ENCODE measurements at places on chromosomes 16 and 17.

DNA sequence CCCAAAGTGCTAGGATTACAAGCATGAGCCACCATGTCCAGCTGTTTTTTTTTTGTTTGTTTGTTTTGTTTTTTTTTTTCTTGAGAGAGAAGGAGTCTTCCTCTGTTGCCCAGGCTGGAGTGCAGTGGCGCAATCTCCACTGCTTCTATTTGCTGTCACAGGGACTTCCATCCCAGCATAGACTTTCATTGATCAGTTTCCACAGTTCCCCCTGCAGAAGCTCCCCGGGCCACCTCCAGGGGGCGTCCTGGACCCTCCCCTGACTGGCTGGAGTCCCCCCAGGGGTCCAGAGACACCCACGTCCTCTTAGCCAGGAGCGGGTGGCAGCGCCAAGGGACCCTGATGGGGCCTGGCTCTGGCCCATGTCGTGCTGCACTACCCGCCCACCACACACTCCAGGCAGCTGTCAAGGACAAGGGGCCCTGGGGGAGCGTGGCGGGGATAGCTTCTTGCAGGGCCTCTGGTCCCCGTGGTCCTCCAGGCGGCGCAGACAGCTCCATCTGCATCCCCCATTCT, 3.1 kb upstream of the NPW start:
- DNase-seq, result no peak

DNA sequence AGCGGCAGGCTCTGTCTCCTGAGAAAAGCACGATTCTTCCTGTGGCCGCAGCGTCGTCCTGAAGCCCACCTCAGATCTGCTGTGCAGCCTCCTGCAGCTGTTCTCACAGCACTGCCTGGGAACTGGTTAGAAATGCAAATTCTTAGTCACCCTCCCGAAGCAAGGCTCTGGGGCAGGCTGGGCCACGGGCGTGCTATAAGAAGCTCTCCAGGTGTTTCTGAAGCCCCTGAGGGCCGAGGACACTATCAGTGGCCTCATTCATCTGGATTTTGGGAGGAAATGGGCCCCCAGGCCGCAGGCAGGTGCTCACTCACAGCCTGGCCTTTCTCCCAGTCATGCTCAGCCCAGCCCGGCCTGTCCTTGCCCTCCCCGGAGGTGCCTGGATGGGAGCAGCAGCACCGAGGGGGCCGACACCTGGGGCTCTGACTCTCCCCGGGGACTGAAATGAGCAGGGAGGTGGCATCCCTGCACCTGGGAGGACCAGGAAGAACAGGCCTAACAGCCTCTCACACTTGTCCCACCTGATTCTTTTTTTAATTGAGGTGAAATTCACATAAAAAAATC, 10.4 kb upstream of the NLRC3 start:
- DNase-seq, result no peak

GRCh38 chr17:5629128-5629527, 44.8 kb upstream of the NLRP1 start:
- DNase-seq, result no peak

DNA sequence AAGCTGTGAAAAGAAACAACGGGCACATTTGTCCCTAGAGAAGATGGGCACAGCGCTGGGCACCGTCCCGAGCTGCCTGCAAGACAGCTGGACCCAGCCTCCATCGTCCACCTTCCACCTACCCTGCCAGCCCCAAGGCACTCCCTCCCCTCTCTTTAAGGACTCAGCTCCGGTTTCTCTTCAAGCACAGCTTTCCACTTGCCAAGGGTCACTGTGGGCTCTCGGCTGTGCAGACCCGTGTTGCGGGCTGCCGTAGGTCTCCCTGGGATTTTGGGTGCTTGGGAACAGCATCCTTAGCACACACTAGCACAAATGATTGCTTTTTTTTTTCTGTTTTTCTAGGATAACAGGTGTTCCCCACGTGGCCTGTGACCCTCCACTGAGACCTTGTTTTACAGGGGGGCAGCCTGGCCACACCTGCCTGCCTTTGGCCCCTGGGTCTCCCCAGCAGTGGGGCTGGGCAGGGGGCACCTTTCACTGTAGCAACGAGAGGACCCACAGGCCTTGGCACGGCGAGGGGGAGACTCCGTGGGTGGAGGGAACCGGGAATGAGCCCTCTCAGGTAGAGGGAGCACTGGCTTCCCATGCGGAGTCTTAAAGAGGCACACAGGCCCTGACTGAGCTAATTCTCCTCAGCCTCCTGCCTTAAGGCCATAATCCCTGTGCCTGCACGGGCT, 1.4 kb downstream of the CHMP6 start:
- no peak for DNase-seq

DNA sequence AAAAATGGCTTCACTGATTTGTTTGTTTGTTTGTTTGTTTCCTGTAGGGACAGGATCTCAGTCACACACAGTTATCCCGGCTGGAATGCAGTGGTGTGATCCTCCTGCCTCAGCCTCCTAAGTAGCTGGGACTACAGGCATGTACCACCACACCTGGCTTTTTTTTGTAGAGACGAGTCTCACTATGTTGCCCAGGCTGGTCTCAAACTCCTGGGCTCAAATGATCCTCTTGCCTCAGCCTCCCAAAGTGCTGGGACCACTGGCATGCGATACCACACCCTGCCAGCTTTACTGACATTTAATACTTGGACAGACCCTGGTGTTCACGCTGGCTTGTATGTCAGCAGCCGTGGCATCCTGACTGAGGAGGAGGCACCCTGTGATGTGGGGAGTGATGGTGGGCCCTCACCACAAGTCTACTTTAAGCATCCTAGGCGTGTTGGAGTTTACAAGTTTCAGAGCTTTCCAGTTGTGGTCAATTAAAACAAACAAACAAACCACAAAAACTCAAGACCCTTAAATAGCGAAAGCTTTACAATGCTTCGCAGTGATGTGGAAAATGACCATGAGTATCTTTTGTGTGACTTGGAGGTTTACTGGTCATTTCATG, 5.1 kb downstream of the ABCA3 start:
- DNase-seq, result no peak

GRCh38 chr17:15447928-15448579, 19.4 kb downstream of the CDRT4 start:
- no peak for DNase-seq

GRCh38 chr16:85900027-85900792, 1.2 kb downstream of the IRF8 start:
- no peak for DNase-seq

DNA sequence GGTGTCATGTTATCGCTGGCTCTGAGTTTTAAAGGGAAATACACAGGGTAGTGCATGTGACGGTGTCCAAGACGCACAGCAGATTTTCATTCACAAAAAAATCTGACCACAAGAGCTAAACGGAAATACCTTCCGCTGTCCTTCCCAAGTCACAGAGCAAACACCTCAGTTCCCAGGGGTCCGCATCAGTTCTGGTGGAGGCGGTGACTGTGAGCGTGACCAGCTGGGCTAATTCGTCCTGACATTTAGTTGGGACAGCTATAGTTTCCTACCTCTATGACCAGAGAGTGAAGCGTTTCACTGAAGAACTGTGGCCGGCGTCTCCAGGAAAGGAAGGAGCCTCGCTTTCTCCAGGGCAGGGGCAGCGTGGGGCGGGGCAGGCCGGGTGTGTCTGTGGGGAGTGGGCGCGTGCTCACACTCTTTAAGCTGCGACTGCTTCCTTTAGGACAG, 10.5 kb upstream of the FASN start:
- no peak for DNase-seq

GRCh38 chr16:24138024-24138423, 118.1 kb upstream of the CACNG3 start:
- DNase-seq, result no peak

- DNase-seq, result no peak
These were observed 54.8 kb downstream of the NFAT5 start for GRCh38 chr16:69620573-69620972.

DNA sequence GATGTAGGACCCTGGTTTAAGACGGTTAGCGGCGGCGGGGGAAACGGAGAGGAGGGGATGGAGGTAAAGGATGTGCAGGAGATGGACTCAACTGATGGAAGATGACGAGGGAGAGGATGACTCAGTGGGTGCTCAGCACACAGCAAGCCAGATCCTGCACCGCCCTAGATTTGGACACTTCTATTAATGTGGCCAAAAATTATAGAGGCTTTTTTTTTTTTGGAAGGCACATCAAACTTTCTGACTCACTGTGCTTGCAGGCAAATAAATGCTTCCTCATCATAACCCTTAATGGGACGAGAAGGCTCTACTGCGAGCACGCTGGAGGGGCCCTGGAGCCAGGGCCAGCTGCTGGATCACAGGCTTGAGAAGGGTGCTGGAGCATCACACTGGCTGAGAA, 36.0 kb downstream of the RTN4RL1 start:
- DNase-seq, result no peak

GRCh38 chr17:18332909-18333489, 17.9 kb downstream of the SMCR8 start:
- DNase-seq, result no peak

- no peak for DNase-seq
These were observed 14.1 kb upstream of the NDEL1 start for GRCh38 chr17:8421571-8421970.

DNA sequence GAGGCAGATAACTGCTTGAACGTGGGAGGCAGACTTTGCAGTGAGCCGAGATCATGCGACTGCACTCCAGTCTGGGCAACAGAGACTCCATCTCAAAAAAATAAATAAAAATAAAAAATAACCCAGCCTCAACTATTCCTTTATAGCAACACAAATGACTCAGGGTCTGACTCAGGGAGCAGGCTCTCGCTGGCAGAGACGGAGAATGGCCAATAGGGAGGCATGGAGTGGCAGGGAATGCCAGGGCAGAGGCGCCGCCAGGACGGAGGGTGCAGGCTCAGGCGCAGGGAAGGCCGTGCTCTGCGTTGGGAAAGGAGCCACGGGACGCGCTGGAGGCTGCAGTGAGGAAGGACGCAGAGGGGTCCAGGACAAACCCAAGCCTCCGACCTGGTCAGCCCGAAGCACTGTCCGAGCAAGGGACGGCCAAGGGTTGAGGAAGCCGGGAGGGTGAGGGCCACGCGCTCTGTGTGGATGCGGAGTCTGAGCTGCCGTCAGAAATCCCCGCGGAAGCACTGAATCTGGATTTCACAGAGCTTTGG, 40.3 kb downstream of the PKD1 start:
- DNase-seq, result no peak

Measured in DMS 273 treated with DMSO at 0.1 percent for 48 hours (cell line).